Central memory CD8-positive, alpha-beta T cell (primary cell): ENCODE measurements at places on chromosomes 13 and 19.

DNA sequence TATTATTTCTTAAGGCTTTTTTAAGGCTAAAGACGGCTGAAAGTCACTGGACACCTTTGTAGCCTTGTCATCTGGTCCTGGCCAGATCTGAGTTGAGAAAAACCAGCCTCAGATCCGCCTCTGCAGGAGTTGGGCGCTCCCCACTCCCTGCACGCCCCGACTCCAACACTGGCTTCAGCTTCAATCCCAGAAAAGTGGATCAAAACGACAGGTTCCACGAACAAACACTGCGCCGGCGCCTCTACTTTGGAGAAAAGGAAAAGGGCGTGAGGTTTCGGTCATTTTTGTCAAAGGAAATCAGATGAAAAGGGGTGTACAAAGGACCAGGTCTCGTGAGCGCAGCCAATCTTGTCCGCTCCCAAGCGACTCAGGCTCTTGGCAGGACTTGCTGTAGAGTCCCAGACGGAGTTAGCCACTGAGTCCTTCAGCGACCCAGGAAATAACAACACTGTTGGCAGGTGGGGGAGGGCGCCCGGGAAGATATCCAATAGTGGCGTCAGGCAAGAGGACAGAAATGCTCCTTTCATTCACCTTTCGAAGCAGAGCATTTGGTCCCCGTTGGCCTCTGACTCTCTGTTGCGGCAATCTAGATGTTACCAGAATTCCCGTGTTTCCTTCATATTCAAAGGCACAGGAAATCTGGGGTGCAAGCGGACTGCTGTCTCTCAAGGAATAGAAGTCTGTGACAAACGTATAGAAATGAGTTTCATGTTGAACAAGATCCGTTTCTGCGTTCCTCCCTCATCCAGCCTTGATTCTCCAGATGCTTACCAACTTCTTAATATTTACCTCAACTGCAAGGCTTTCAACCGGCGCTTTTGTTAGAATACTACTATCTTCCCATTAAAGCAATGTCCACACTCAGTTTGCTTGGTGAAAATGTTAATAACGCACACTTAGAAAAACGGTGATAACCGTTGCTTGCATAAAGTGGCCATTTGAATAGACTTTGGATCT lies 1.8 kb upstream of the CCNA1 start:
- no peak for DNase-seq

- DNase-seq, result no peak
Measured at GRCh38 chr19:41226053-41226873, 7.2 kb downstream of the AXL start.

DNA sequence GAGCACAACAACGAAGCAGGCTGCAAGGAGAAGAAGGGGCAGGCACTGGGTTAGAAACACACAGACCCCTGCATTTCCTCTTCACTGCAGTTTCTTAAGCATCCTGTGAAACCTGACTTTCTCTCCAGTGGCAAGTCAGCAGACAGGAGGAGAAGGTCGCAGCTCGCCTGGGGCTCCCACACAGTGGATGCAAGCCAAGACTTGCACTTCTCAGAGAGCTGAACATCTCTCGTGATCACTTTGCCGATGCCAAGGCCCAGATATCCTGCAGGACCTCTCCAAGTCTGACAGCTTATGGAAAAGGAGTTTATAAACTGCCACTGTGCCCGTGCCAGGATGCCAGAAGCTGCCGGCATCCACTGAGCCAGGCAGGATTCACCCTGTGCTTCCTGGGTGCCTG lies 18.4 kb downstream of the TMEM272 start:
- no peak for DNase-seq

DNA sequence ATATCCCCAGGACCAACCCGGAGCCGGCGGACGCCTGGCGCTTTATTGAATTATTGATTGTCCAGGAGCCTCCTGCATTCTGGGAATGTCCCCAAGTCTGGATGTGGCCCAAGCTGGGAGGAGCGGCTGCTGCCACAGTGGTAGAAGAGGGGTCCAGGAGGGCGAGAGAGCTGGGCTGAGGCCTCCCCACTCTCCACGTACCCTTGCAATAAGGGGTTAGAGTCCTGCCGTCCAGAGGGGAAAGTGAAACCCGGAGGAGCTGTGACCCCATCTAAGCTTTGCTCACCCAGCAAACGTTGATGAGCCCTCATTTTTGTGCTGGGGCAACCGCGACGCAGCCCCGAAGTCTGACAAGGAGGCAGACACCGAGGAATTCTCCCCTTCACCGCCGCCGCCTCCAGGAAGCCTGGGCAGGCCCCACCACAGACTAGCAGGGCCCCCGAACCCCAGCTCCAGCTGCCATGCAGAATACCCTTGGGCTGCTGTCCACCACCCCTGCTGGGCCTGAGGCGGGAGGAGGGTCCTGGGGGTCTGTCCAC lies 1.4 kb upstream of the C2CD4C start:
- no peak for DNase-seq

GRCh38 chr19:40441719-40442253 lies 2.3 kb downstream of the SERTAD3 start:
- no peak for DNase-seq

DNA sequence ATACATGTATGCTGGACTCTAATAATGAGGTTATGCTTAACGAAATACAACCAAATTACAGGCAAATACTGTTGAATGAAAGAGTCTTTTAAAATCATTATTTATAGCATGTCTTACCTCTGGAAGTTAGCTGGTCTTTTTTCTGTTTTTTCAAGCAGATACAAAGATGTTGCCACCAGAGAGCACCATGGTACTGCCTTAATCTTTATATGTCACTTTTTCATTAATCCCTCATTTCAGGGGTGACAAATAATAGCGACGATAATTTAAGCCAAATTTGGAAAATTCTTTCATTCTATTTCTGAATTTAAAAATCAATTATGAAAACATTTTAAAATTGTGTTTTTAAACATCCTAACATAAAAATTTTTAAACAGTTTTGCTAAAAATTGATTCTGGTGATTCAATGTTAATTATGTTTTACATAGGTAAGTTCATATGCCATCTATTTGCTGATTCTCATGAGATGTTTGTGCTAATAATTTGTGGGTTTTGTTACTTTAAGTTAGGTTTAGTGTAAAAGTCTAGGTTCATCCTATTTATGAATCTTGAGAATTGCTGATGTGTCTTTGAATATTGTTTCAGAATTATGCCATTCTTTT lies 379.3 kb upstream of the SGCG start:
- no peak for DNase-seq

GRCh38 chr13:26372747-26373146 lies 118.8 kb downstream of the CDK8 start:
- DNase-seq, result no peak

DNA sequence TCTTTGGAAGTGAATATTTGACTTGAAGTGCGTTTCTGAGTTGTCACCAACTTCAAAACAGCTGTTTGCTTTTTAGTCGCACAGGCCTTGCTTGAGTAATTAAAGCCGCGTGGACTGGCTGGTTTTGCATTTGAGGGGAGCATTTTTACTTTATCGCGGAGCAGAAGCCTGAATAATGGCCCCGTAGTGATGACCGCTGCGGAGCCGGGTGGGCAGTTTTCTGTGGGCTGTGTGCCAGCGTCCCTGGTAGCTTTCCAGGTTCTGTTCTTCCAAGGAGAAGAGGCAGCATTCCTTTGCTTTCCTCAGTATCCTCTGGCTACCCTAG lies 1.1 kb downstream of the NAA16 start:
- DNase-seq, result no peak

- DNase-seq, result no peak
Measured at GRCh38 chr13:21671620-21672286, 880 bp downstream of the FGF9 start.

DNA sequence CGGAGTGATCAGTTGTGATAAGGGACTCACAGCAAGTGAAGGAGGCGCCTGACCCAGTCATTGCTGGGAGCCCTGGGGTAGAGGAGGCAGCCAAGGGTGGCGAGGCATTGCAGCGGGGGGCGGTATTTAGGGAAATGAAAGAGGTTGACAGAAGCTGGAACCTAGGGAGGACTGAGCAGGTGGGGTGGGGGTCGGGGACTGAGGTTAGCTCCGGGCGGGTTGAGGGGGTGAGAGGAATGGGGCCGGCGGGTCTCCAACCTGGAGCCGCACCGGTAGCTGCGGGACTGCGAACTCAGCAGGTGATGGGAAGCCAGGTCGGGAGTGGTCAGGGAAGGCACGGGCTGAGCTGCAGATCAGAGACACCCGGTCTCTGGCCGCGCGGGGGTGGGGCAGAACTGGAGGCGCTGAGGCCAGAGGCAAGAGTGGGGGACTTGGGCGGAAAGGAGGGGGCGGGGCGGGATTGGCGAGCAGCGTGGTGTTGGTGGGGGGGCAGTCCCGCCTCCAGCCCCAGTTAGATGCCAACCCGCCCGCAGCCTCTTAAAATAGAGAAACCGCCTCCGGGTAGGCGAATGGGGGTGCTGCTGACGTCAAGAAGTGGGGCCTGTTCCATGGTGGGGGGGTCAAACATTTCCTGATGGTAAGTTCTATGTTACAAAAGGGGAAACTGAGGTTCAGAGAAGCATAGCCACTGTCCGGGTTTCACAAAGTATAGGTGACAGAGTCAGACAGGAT lies 1.5 kb downstream of the MAST3 start:
- no peak for DNase-seq

- no peak for DNase-seq
Measured at GRCh38 chr13:35729926-35730627, 253.6 kb upstream of the MAB21L1 start.

DNA sequence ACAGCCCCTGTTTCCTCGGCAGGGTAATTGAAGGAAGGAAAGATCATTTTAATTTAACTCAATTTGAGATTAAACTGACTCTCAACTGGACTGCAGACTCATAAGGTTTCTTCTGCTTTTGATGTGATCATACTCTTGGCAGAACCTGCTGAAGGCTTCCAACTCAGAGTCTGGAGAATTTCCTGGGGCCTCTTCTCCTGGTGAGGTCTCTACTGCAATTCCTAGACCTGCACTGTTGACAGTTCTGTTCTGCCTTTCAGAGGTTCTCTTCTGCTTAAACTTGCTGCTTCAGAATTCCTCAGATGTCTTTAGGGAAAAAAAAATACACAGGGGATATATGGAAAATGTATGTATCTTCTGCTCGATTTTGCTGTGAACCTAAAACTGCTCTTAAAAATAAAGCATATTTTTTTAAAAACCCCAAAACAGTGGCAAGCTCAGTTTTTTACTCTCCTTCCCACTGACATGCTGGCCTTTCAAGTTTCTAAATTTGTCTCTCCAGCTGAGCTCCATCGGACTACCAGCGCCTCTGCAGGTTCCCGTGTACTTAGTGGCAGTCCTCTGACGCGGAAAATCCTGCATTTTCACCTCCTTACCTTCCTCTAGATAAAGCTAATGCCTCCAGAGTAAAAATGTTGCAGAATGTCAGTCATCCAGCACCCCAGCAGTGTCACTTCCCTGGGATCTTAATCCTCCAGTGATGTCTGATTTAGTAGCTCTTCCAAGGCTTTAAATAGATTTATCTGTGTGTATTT lies 733.5 kb upstream of the SGCG start:
- no peak for DNase-seq

DNA sequence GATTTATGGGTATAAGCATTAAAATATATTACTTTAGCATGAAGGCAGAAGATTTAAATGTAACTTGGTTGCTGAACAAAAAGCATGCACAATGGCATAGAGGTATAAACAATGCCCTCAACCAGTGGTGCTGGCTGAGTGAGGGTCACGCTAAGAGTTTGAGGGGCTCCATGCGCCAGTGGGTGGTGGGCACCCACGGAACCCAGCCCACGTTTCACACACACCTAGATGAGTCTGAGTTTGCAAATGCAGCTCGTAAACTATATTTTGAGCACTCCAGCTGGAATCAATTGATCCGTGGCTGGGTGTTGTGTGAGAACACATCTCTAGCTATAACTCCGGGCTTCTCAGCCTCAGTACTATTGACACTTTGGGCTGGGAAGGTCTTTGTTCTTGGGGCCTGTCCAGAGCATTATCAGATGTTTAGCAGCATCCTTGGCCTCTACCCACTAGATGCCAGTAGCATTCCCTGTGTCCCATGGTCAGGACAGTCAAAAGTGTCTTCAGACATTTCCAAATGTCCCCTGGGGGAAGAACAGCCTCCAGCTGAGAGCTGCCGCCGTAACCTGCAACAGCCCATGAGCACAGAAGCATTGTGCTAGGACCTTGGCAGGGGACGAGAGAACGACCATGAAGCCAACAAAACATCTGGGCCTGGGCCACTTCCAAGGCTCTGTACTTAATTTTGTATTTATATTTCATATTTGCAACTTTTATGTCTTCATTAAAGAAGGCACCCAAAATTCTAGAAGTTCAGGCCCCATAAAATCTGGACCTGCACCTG lies 108.1 kb upstream of the SOX1 start:
- DNase-seq, result no peak

- no peak for DNase-seq
Measured at GRCh38 chr13:100521851-100522617, 66.6 kb downstream of the GGACT start.

GRCh38 chr13:76472916-76473315 lies 413.3 kb downstream of the KCTD12 start:
- no peak for DNase-seq

DNA sequence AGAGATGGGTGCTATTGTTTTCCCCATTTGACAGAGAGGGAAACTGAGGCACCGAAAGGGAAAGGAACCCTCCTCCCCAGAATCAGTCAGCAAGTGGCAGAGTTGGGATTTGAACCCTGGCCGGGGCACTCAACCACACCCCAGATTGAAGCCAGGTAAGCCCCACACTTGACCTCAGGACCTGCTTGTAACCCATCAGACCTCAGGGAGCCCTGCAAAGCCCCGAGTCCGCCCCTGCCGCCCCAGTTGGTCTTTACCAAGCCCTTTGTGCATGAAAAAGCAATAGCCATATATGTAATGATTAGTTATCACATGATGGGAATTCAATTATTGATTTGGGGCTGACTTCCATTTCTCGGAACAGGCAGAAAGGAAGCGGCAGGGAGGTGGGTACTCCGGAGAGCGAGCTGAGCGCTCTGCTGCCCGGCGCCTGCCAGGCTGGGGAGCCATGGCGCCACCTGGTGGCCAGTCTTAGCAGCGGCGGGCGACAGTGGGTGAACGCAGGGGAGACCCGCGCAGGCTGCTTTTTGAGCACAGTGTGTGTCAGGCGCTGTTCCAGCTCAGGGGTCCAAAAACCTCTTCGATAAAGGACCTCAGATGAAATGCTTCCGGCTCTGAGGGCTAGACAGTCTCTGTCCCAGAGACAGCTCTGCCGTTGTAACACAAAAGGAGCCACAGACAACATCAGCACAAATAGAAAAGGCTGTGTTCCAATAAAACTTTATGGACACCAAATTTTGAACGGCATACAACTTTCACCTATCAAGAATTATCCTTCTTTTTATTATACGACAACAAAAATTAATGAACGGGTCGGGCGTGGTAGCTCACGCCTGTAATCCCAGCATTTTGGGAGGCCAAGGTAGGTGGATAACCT lies 82.9 kb upstream of the CACNA1A start:
- peak; percentile 81 for DNase-seq

DNA sequence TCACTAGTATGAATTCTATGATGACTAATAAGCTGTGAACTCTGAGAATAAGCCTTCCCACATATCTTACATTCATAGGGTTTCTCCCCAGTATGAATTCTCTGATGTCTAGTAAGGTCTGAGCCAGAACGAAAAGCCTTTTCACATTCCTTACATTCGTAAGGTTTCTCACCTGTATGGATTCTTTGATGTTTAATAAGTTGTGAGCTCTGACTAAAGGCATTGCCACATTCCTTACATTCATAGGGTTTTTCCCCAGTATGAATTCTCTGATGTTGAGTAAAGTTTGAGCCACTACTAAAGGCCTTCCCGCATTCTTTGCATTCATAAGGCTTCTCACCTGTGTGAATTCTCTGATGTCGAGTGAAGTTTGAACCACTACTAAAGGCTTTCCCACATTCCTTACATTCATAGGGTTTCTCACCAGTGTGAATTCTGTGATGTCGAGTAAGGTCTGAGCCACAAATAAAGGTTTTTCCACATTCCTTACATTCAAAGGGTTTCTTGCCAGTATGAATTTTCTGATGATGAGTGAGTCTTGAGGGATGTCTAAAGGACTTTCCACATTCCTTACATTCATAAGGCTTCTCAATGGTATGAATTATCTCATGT lies 30.7 kb upstream of the ZFP82 start:
- no peak for DNase-seq
